ENCODE measurements at places on chromosomes 12 and 14. TPM values are rescaled to one million over a fixed set of nuclear protein-coding genes. Genes with fewer than 3 reads are reported as not detected.

Gene NOVA1
- total RNA-seq: 107 TPM

Gene MIP
- not detected for total RNA-seq

Gene PCED1B
- total RNA-seq: 1.3 TPM

Gene MMP19
- total RNA-seq: not detected

Gene GSC
- not detected for total RNA-seq

Gene LRP6
- 120 TPM for total RNA-seq

Gene STXBP6
- 13.8 TPM for total RNA-seq

Gene EXOC3L4
- total RNA-seq: not detected

Gene TC2N
- total RNA-seq: 5.6 TPM

Gene CLEC9A
- not detected for total RNA-seq

Gene SLC5A8
- 2.8 TPM for total RNA-seq

Gene SERPINA1
- 1.9 TPM for total RNA-seq

Gene KRT80
- total RNA-seq: not detected

Gene LRRC10
- not detected for total RNA-seq

Gene SUDS3
- 67.3 TPM for total RNA-seq

Gene KRT3
- total RNA-seq: not detected

Gene RNASE7
- total RNA-seq: not detected

Gene SYNDIG1L
- 1.3 TPM for total RNA-seq

Gene C1QL4
- not detected for total RNA-seq

Gene PRH2
- 2.8 TPM for total RNA-seq

Gene NPFF
- total RNA-seq: not detected

Gene GALNT6
- total RNA-seq: not detected

Gene IAPP
- total RNA-seq: not detected

Gene FAM161B
- total RNA-seq: 29.7 TPM

Gene PRKAB1
- 22.2 TPM for total RNA-seq

Gene ACVRL1
- total RNA-seq: 6.6 TPM

Gene FSCB
- total RNA-seq: 0.31 TPM

Gene DBX2
- 1.6 TPM for total RNA-seq

Gene LRRIQ1
- total RNA-seq: 6.9 TPM

Gene PAH
- not detected for total RNA-seq

Gene GPR65
- not detected for total RNA-seq

Gene AICDA
- total RNA-seq: not detected

Gene NUP37
- total RNA-seq: 6.9 TPM

Gene KRT85
- not detected for total RNA-seq

Gene LBHD2
- not detected for total RNA-seq

Gene SDSL
- 0.94 TPM for total RNA-seq

Gene ABHD12B
- total RNA-seq: not detected

Gene ZNF385A
- 2.8 TPM for total RNA-seq

Gene AHNAK2
- total RNA-seq: 31.6 TPM

Gene AVPR1A
- total RNA-seq: 7.2 TPM

Gene HSPB8
- total RNA-seq: 1.6 TPM

Gene BICD1
- total RNA-seq: 146 TPM

Gene LMNTD1
- not detected for total RNA-seq

Gene ART4
- total RNA-seq: not detected
